Pons (tissue), 1 donor: ENCODE measurements at places on chromosomes 1 and 21.

DNA sequence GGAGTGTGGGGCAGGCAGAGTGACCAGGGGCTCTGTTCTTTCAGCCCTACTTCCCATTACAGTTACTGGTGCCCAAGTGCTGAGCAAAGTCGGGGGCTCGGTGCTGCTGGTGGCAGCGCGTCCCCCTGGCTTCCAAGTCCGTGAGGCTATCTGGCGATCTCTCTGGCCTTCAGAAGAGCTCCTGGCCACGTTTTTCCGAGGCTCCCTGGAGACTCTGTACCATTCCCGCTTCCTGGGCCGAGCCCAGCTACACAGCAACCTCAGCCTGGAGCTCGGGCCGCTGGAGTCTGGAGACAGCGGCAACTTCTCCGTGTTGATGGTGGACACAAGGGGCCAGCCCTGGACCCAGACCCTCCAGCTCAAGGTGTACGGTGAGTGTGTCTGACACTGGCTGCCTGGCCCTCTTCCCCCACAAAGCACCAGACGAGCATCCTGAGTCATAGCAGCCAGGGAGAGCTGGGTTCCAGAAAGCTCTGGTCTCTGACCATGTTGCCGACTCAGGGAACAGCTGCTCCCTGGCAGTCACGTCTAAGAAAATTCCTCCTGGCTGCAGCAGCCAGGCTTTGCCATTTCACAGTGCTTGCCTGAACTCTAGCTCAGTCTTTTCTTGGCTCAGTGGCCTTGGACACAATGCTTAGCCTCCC lies 3.3 kb downstream of the SLAMF8 start:
- DNase-seq = no peak

GRCh38 chr1:32791881-32792280 lies 25.3 kb downstream of the YARS1 start:
- no peak for DNase-seq

DNA sequence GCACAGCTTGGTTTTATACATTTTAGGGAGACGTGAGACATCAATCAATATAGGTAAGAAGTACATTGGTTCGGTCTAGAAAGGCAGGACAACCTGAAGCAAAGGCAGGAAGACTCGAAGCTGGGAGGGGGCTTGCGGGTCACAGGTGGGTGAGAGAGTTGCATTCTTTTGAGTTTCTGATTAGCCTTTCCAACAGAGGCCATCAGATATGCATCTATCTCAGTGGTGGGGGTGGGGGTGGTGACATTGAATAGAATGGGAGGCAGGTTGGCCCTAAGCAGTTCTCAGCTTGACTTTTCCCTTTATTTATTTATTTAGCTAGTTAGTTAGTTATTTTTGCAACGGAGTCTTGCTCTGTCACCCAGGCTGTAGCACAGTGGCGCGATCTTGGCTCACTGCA lies 85.6 kb downstream of the WDR4 start:
- no peak for DNase-seq

DNA sequence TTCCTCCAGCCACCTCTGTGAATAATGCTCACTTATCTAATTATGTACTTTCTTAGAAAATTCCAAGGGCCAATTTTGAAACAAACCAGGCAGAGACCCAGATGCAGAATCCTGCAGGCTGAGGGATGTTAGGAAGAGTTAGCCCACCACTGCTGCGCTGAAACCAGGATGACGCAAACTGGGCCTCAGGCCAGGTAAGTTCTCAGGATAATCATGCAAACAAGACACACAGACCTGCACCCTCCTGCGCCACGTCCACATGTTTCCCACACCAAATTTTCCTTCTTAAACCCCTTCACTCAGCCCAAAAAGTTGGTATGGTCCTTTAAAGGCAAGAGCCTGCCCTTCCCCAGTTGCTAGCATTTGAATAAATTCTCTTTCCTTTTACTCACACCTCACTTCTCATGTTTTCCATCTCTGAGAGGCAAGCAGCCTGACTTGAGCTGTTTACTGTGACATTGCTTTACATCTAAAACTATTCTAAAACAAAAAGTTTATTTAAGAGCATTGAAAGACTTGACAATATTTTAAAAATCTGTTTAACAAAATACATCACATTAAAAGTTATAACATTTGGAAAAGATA lies 887.1 kb downstream of the LRRIQ3 start:
- no peak for DNase-seq

DNA sequence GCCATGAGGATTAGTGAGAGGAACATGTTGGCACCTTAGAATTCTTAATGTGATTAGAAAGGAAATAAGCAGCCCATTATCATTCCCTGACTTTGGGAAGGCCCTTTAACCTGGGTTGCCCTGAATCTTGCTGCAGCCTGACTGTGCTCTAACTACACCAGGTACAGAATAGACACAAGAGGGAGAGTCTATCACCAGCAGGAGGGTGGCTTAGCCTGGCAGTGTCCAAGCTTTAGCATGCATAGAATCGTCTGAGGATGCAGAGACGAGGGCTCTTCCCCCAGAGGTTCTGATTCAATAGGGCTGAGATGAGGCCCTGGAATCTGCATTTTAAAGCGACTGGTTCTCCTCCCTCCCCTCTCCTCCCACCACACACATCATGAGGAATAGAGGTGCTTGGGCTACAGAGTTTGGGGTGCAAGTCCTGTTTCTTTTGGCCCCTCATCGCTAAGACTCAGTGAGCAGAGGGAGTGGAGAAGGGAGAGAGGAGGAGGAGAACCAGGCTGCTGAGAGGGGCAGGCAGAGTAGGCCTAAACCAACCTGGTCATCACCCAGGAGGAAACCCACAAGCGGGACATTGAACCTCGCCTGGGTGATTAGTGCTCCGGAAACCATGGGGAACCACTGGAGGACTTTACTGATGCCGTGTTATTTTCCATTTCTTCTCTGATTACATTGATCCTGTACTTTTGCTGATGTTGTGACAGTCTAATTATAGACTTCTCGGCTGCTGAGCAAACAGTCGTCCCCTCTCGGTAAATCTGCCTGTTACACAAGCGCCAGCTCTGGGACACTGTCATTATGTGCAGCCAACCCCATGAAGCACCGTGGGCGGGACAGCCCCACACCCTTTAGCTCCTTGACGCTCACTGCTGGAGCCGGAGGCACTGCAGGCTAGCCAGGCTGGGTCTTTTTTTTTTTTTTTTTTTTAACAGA lies 6.3 kb upstream of the TENT5C start:
- no peak for DNase-seq

GRCh38 chr21:46661211-46661625 lies 25.7 kb downstream of the PRMT2 start:
- DNase-seq = peak; percentile 55

DNA sequence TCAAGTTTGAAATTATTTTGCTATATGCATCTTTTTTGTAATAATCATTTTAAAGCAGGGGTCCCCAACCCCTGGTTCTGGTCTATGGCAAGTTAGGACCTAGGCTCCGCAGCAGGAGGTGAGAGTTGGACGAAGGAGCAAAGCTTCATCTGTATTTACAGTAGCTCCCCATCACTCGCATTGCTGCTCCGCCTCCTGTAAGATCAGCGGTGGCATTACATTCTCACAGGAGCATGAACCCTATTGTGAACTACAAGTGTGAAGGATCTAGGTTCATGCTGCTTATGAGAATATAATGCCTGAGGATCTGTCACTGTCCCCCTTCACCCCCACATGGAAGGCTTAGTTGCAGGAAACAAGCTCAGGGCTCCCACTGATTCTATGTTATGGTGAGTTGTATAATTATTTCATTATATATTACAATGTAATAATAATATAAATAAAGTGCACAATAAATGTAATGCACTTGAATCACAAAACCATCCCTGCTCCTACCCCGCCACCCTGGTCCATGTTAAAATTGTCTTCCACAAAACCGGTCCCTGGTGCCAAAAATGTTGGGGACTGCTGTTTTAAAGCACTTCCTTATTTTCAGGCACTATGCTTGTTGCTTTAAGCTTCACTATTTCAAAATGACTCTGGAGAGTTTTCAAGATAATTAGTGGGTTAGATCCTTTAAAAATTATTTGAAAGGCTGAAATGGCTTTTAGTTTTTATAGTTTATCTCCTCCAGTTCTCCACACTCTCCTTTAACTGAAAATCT lies 74.8 kb downstream of the PLA2G4A start:
- peak; percentile 28 for DNase-seq

DNA sequence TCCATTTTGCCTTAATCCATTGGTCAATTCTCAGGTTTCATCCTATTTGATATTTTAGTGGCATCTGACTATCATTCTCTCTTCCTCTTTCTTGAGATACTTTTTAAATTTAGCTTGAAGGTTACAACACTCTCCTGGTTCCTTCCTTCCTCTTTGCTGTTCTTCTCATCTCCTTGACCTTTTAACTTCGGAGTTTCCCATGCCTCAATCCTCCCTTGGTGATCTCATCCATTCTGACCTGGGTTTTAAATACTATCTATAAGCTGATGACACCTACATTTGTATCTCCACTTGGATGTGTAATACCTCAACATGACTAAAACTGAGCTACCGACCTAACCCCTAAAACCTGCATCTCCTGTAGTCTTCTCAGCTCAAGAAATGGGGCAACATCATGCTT lies 4.8 kb upstream of the ZNF687 start:
- DNase-seq = peak; percentile 56

DNA sequence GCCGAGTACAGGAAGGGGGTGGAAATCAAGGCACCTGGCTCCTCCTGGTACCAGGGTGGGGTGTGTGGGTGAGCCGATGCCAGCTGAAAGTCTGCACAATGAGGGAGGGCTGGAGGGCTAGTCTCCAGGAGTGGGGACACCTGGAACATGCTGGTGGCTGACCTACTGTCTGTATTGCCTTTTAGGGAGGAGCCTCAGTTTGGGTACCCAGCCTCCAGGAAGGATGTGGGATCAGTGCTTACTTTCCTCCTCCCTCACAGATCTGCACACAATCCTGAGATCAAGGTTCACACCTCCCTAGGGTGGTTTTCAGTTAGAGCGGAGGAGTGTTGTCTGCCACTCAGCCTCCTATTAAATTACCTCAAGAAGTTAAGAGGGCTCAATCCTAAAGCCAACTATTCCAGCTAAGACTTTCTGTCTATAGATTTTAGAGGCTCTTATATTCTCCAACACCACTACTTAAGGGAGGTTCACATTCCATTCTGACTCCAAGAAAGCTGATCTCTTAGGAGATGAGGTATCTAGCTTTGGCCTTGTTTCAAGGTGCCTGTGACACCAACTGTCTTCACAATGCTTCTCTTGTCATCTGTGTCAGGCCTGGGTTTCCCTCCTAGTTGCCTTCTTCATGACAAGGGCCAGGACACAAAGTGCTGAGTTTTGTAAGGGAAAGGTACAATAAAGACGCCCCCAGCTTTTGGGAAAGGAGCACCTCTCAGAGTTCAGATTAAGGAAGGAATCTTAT lies 15.7 kb downstream of the SSR2 start:
- no peak for DNase-seq

- DNase-seq = no peak
These were observed 28.6 kb downstream of the CD247 start for GRCh38 chr1:167489571-167490340.

DNA sequence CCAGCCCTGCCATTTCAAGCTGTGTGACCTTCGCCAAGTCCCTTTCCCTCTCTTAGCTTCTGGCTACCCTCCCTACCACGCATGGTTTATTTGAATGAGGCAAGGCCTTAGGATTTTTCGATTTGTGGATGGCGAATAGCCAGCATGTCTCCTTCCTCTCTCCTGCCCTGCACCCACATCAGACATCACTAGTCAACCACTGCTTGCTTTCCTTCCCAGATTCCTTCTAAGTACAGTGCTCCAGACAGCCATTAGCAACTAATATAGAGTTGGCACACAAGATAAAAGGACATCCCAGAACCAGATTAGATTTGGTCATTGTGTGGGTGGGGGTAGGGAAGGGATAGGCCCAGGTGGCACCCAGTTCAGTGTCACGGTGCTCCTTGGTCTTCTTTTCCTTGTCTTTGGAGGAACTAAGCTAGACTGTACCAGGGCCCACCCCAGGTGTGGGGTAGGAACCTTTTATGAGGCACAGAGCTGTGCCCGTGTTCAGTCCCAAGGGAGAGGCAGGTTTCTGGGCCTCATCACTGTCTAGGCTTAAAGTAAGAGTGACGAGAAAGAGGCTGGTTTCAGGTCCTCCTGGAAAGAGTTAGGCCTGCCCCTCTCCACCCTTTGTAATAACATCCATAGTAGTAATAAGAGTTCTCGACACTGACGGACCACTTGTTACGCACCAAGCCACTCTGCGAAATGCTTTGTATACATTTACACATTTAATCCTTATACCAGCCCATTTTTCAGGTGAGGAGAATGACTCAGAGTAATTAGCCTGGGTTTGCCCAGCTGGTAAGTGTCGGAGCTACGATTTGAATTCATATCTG lies 8.6 kb downstream of the ALPL start:
- no peak for DNase-seq

- DNase-seq = no peak
These were observed 109.7 kb upstream of the CACYBP start for GRCh38 chr1:174890024-174890423.

GRCh38 chr1:235918465-235918864 lies 51.8 kb upstream of the LYST start:
- no peak for DNase-seq

DNA sequence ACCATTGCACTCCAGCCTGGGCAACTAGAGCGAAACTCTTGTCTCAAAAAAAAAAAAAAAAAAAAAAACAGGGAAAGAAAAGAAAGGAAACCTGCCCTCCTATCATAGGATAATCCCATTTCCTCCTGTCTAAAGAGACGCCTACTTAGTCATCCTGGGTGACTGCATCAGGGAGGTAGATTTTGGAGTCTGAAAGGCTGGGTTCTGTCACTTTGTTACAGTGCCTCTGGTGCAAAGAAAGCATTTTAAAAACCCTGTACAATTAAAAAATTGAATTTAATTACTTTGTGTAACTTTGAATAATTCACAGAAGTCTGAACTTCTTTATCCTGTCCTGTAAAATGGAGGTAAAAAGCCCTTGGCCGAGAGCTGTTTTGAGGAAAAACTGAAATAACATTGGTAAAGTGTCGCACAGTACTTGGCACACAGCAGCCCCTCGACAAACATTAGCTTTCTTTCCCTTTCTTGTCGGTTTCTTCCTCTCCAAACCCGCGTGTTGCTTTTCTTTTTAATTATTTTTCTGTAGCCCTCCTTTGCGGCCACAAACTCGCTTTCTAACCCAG lies 657 bp upstream of the HDAC1 start:
- no peak for DNase-seq

- no peak for DNase-seq
These were observed 40.8 kb upstream of the GPR157 start for GRCh38 chr1:9169601-9170137.

- DNase-seq = peak; percentile 38
These were observed 17.2 kb upstream of the SLAMF6 start for GRCh38 chr1:160539990-160540858.

GRCh38 chr21:15301014-15301413 lies 236.2 kb upstream of the NRIP1 start:
- no peak for DNase-seq

DNA sequence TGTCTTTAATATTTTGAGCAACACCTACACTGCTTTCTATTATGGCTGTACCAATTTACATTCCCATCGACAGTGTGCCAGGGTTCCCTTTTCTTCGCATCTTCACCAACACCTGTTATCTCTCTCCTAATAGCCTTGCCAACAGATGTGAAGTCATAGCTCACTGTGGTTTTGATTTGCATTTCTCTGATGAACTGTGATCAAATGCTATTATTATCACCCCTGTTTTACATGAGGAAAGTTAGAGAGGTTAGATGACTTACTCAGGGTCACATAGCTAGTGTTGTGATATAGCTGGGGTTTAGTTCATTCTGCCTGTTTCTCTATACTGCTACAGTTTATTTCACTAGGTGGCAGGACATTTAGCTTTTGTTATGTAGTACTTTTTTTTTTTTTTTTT lies 204.1 kb downstream of the FMN2 start:
- DNase-seq = no peak
